ENCODE measurements at places on chromosomes 2 and 18. TPM values are rescaled to one million over a fixed set of nuclear protein-coding genes. Genes with fewer than 3 reads are reported as not detected.

DNA sequence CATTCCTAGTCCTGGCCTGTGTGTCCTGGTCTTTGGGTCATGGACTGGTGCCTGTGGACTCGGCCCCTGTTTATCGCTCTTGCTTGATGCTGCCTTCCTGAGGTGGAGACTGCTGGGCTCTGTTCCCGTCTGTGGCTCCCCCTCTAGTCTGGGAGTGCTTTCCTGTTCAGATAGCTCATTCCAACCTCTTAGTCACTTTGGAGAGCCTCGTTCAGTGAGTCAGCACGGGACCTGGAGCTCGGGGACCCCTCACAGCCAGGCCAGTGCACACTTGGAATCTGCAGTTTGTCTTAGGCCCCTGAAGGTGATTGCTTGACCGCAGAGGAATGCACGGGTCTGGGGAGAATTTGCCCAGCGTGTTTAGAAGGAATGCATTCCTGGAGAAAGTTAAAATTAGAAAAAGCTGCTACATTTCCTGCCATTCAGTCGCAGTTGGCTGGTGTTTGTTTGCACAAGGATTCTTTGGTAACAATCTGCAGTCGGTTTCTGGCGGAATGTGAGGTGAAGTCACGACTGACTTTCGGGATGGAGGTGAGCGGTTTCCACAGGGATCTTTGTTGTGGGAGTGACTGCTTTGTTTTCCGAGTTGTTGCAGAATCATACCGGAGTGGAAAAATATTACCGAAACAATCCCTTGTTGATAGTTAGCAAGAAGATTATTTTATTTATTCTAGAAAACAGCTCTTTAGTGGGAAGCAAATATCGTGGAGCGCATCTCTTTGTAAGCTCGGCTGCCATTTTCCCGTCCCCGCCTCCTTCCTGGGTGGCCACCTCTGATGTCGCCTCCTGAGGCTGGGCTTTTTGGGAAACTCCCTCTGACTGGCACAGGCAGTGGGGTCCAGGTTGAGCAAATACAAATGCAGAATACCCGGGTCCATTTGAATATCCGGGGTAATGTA, 29.6 kb downstream of the SH3BP4 start:
- no peaks in the 10 kb centered on the region for H3K36me3 ChIP-seq
- H3K27me3 ChIP-seq: no peaks in the 10 kb centered on the region
- DNase-seq: no peak
- no peaks in the 10 kb centered on the region for H3K4me1 ChIP-seq

GRCh38 chr2:110106642-110107041, 9.0 kb downstream of the MALL start:
- H3K27me3 ChIP-seq: peaks cover 57% of the 10 kb centered on the region
- DNase-seq: no peak
- H3K27ac ChIP-seq: no peak overlapping the region

GRCh38 chr2:183505911-183506310, 381.7 kb downstream of the NUP35 start:
- peaks cover 1% of the 10 kb centered on the region for H3K36me3 ChIP-seq
- no peak for DNase-seq
- H3K27ac ChIP-seq: no peak overlapping the region
- no peaks in the 10 kb centered on the region for H3K4me1 ChIP-seq
- H3K4me3 ChIP-seq: no peak overlapping the region

DNA sequence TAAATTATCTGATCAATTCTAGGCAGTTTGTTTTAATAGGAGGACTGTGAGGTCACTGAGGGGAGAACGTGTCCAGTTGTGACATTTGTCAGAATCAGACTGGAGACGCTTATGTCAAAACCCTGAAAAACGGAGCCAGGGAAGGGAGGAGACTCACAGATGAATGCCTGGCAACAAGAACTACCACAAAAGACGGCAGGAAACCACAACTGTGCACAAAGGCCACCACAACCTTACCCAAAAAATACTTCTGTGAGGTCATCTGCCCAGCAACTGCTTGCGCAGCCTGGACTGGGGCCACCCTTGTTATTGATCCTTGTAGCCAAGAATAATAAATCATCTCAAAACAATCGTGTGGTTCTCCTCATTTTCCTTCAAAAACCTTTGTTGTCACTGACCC, 173.0 kb upstream of the ALKAL2 start:
- peak overlapping the region; percentile 54 for H3K4me3 ChIP-seq
- H3K4me1 ChIP-seq: peaks cover 45% of the 10 kb centered on the region
- H3K27ac ChIP-seq: peak overlapping the region; percentile 7
- DNase-seq: peak; percentile 54
- H3K27me3 ChIP-seq: peaks cover 63% of the 10 kb centered on the region

GRCh38 chr2:81087646-81088045, 783.1 kb upstream of the LRRTM1 start:
- no peak overlapping the region for H3K27ac ChIP-seq
- H3K4me3 ChIP-seq: no peak overlapping the region
- DNase-seq: no peak
- H3K4me1 ChIP-seq: no peaks in the 10 kb centered on the region
- H3K36me3 ChIP-seq: peaks cover 2% of the 10 kb centered on the region
- H3K27me3 ChIP-seq: no peaks in the 10 kb centered on the region

DNA sequence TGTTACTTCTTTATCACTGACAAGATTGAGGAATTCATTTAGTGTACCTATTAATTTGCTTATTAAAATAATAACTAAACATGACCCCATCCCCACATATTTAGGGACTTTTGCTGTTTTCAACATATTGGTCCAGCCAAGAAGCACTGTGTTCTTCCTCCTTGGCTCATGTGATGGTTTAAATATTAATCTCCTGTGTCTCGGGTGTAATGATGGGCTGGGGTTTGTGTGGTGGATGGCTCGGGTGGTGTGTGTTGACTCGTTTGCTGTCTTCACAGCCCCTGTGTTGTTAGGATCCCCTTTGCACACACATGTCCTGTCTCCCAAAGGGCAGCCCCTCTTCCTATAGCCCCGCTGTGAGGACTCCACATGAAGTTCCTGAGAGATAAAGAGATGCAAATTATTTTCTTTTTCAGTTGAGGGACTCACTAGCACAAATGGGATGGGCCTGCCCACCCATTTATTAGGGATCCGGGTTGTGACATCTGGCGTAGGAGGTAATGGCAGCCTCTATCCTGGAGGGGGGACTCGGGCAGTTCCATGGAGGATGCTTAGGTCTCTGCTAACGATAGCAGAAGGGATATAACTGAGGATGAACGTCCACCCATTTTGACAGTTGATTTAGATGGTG, 53.4 kb downstream of the FHOD3 start:
- H3K27ac ChIP-seq: no peak overlapping the region
- no peak for DNase-seq
- peaks cover 5% of the 10 kb centered on the region for H3K4me1 ChIP-seq
- peaks cover 2% of the 10 kb centered on the region for H3K36me3 ChIP-seq

DNA sequence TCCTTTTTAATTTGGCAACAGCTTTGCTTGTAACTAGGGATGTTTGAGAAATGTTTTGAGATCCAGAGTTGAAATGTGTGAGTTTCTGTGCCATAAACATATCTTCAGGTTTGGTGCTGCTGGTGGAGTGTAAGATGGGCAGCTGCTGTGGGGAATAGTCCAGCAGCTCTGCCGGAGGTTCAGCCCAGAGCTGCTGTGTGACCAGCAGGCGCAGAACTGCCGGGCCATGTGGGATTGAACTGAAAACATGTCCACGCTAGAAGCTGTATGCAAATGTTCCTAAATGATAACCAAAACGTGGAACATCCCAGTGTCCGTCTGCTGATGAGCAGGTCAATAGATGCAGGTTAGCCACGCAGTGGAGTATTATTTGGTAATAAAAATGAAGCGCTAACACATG, 99.6 kb downstream of the DGKD start:
- no peak overlapping the region for H3K27ac ChIP-seq
- no peak for DNase-seq
- no peak overlapping the region for H3K4me3 ChIP-seq
- H3K4me1 ChIP-seq: no peaks in the 10 kb centered on the region

- no peak for DNase-seq
- no peak overlapping the region for H3K4me3 ChIP-seq
- H3K27me3 ChIP-seq: no peaks in the 10 kb centered on the region
- H3K27ac ChIP-seq: no peak overlapping the region
These were observed 106.0 kb upstream of the FOSL2 start for GRCh38 chr2:28286678-28287077.

GRCh38 chr2:19357402-19358241, 801 bp downstream of the OSR1 start:
- peaks cover 85% of the 10 kb centered on the region for H3K27me3 ChIP-seq
- H3K4me1 ChIP-seq: peaks cover 46% of the 10 kb centered on the region
- DNase-seq: no peak
- H3K27ac ChIP-seq: no peak overlapping the region

NFATC1 gene
- total RNA-seq: 86.0 TPM

EMILIN2 gene
- 18.3 TPM for total RNA-seq

DNA sequence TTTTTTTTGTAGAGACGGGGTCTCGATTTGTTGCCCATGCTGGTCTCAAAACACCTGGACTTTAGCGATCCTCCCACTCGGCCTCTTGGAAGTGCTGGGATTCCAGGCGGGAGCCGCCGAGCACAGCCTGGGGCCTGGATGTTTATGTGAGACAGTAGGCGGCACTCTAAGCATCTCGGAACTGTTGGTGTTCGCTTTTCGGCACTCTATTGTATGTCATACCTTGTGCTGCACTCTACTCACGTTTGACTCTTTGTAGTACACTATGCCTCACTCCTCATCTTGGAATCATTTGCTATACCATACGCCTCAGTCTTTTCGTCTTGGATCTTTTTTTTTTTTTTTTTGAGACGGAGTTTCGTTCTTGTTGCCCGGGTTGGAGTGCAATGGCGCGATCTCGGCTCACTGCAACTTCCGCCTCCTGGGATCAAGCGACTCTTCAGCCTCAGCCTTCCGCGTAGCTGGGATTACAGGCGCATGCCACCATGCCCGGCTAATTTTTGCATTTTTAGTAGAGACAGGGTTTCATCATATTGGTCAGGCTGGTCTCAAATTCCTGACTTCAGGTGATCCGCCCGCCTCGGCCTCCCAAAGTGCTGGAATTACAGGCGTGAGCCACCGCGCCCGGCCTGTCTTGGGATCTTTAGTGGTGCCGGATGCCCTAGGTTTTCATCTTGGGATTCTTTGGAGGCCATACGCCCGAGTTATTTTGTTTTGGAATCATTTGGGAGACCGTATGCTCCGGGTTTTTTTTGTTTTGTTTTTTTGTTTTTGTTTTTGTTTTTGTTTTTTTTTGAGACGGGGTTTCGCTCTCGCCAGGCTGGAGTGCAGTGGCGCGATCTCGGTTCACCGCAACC, 24.2 kb upstream of the ZDBF2 start:
- H3K27me3 ChIP-seq: peaks cover 55% of the 10 kb centered on the region
- peak overlapping the region; percentile 70 for H3K4me3 ChIP-seq
- no peak overlapping the region for H3K27ac ChIP-seq
- H3K36me3 ChIP-seq: peaks cover 13% of the 10 kb centered on the region
- H3K4me1 ChIP-seq: peaks cover 5% of the 10 kb centered on the region

EPAS1 gene
- 219 TPM for total RNA-seq

AMER3 gene
- not detected for total RNA-seq

- H3K36me3 ChIP-seq: no peaks in the 10 kb centered on the region
- H3K4me3 ChIP-seq: no peak overlapping the region
- no peaks in the 10 kb centered on the region for H3K4me1 ChIP-seq
- no peak overlapping the region for H3K27ac ChIP-seq
- DNase-seq: peak; percentile 14
- H3K27me3 ChIP-seq: peaks cover 14% of the 10 kb centered on the region
These were observed 242.2 kb downstream of the ZNF516 start for GRCh38 chr18:76252880-76253279.

SULT6B1 gene
- total RNA-seq: not detected
